Neural progenitor cell (in vitro differentiated cells): ENCODE measurements at places on chromosomes 11 and 22. TPM values are rescaled to one million over a fixed set of nuclear protein-coding genes. Genes with fewer than 3 reads are reported as not detected.

DNA sequence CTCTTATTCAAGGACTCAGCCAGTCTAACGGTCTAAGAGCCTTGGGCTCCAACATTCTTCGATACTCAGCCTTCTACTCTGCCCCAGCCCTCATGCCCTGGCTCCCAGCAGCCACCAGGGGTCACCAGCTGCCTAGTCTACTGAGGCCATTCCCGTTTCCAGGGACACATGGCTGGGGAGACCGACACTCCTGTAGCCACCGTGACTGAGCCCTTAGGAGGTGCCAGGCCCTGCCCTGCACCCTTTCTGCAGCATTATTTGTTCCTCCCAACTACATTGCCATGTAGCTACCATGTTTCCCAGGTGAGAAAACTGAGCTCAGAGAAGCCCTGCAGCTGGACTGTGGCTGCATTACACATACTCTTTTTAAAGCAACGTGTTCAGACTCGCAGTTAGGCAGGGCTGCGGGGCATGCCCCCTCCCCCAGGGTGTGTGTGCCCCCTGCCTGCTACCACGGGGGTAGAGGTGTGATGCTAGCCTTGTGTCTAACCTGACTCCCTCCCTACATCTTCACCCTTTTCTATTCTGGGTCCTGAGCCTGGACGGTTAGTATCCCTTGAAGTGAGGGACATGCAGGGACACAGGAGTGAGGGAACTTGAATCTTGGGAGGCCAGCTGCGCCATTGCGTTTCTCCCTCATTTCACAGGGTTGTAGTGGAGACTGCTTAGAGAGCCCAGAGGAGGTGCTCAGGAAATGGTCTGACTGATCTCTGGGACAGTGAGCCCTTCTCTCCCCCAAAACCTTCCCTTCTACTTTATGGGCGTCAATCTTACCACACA, 17.5 kb downstream of the ATG16L2 start:
- H3K4me1 ChIP-seq: peaks cover 15% of the 10 kb centered on the region
- H3K27me3 ChIP-seq: no peaks in the 10 kb centered on the region

DNA sequence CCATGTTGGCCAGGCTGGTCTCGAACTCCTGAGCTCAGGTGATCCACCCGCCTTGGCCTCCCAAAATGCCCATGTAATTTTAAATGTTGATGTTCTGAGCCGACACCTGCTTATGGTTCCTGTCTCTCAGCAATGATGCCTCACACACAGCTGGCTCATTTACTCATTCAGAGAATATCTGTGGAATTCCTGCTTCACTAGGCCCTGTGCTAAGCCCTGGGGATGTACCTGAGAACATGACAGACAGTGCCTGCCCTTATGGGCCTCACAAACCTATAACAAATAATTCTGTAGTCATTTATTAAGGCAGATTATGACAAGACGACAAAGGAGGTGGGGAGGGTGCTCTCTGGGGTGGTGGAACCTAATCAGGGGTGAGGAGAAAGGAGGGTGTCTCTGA, 93.7 kb downstream of the PRR5L start:
- no peak overlapping the region for H3K27ac ChIP-seq
- peaks cover 14% of the 10 kb centered on the region for H3K4me1 ChIP-seq

- peaks cover 7% of the 10 kb centered on the region for H3K4me1 ChIP-seq
- no peaks in the 10 kb centered on the region for H3K27me3 ChIP-seq
- H3K36me3 ChIP-seq: no peaks in the 10 kb centered on the region
Measured at GRCh38 chr11:112589155-112589554, 328.5 kb upstream of the PLET1 start.

DNA sequence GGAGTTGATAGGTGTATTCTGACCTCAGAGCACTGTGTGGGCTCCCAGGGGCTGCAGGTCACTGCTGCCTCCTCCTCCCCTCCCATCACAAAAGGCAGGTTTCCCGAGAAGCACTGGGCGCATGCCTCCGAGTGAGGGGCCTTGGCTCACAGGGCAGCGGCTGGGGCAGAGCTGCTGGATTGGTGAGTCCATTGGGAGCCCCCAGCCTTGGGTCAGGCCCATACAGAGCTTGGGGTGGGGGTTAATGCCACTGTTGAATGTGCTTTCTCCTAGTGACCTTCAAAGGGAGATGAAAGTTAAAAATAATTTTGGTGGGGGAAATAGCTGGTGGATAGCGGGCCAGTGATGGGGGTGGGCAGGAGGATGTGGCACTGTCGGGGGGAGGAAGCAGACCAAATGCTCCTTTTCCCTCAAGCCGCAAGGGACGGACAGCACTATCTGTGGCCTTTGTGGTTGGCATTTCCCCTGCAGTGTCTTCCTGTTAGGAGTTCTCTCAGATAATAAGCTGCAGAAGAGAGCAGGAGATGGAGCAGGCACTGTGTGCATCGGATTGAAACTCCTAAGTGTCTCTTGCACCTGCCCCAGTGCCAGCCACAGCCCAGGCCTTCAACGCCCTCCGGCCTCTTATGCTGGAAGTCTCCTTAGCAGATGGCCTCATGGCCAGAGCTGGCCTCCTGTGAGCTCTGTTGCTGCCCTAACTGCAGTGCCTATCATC, 3.2 kb downstream of the TUBA8 start:
- H3K36me3 ChIP-seq: no peaks in the 10 kb centered on the region
- no peak overlapping the region for H3K4me3 ChIP-seq
- DNase-seq: no peak
- H3K4me1 ChIP-seq: peaks cover 9% of the 10 kb centered on the region
- peaks cover 46% of the 10 kb centered on the region for H3K27me3 ChIP-seq

DNA sequence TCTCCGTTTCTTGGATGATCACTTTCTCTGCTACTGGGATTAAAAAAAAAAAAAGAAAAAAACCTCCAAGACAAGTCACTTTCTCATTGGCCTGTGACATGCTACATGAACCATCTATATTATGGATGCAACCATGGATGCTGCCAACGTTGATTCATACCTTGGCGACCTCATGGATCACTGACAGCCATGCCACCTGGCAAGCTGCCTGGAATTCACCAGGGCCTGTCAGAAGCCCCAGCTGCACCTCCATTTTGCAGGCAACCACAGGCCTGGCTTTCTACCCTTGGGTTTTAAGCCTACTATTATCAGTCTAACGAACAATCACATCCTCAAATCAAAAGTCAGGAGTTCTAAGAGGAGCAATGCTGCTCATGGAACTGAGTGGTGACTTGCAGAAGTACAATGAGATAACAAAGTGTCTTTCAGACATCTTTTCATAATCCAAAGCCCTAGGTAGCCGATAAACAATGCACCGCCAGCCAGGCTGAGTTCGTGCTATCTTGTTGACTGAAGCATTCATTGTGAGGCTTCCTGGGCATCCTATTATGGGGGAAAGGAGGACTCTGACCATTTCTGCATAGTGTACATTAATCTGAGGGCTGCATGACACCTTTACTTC, 48.0 kb upstream of the CADM1 start:
- no peaks in the 10 kb centered on the region for H3K27me3 ChIP-seq
- H3K27ac ChIP-seq: no peak overlapping the region
- H3K36me3 ChIP-seq: no peaks in the 10 kb centered on the region
- no peak overlapping the region for H3K4me3 ChIP-seq

DNA sequence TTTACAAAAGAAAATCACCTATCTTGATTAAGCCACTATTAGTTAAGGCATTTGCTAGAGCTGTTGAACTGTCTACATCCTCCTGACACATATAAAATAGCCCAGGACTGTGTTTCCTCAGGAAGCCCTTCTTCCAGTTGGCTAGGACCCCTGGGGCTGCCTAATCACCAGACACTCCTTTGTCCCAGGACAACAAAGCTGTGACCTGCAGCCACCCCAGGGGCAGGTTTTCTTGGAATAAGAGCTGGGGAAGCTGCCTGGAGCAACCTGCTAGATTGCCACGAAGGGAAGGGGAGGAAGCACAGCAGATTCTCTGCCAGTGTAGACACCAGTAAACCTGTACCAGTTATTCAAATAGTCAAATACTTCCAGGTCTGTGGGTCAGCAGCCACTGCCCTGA, 17.6 kb downstream of the CHST1 start:
- H3K4me3 ChIP-seq: no peak overlapping the region
- no peak overlapping the region for H3K27ac ChIP-seq
- peaks cover 25% of the 10 kb centered on the region for H3K4me1 ChIP-seq

- DNase-seq: no peak
- no peaks in the 10 kb centered on the region for H3K36me3 ChIP-seq
- no peaks in the 10 kb centered on the region for H3K27me3 ChIP-seq
Measured at GRCh38 chr11:127130321-127130720, 129.8 kb upstream of the KIRREL3 start.

DNA sequence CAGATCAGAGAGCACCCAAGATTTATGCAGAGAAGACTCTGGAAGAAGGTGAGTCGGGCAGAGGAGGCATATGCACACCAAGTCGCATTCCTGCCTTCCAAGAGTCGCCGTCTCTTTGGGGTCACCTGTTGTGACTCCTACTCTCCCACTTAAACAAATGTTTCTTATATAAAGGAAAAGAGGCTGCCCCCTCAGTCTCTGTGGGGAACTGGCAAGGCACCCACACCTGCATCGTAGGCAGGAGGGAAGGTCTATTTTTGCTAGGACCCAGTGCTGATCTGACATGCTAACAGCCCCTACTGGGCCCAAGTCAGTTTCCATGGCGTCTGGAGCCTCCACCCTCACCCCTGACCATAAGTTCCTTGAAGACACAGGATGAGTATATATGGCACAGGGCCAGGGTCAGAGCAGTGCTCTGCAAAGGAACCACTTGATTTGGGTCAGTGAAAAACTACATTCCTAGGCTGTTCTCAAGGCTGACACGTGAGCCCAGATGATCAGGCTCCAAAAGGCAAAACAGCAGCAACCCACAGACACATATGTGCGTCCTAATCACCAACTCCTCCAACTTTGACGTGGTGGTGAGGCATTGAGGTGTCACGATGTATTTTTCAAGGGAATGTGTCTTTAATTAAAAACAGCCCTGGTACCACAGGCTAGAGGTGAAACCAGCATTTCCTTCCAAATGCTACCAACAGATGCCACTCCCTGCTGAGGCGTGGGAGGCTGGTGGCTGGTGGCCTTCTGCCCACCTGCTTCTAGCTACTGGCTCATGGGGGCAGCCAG, 55.6 kb upstream of the CSNK2A3 start:
- no peak for DNase-seq
- H3K27ac ChIP-seq: no peak overlapping the region
- H3K4me3 ChIP-seq: no peak overlapping the region
- no peaks in the 10 kb centered on the region for H3K27me3 ChIP-seq

DNA sequence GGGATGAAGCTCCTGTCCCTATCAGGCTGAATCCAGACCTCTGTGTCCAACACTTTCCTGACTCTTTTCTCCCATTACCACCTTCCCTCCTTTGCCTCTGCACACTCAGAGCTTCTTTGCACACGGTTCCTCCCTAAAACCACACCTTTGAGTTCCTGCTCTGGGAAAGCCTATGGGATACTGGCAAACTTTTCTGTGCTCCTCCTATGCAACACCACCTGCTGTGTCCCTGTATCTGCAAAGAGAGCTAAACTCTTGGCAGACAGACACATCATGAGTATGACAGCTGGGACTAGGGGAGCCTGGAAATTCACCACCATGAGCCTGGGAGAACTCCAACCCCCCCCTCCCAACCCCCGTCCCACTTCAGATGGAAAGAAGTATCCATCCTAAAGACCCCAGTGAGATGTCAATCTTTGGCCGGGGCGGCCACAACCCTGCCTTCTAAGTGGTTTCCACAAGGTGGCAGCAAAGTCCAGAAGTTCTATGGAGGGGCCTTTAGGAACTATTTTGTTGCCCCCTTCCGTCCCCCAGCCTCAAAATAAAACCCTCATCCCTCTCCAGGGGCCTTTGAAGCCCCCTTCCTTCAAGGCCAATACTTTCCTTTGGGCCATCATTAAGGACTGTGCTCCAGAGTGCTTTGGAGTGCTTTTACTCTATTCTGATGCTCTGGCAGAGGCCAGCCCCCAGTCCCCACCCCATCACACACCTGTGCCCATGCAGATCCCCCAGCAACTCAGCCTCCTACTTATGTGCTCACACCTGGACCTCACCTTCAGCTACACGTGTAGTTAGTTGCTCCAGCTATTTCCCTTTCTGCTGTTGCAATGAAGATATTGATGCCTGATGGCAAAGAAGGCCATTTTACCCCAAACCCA, 19.4 kb downstream of the HTR3A start:
- H3K36me3 ChIP-seq: no peaks in the 10 kb centered on the region
- peaks cover 34% of the 10 kb centered on the region for H3K4me1 ChIP-seq
- peak; percentile 76 for DNase-seq
- H3K27ac ChIP-seq: no peak overlapping the region

- H3K36me3 ChIP-seq: no peaks in the 10 kb centered on the region
- H3K27ac ChIP-seq: no peak overlapping the region
- peaks cover 100% of the 10 kb centered on the region for H3K27me3 ChIP-seq
- H3K4me1 ChIP-seq: peaks cover 5% of the 10 kb centered on the region
Measured at GRCh38 chr11:65903068-65903481, 2.9 kb upstream of the FOSL1 start.

DNA sequence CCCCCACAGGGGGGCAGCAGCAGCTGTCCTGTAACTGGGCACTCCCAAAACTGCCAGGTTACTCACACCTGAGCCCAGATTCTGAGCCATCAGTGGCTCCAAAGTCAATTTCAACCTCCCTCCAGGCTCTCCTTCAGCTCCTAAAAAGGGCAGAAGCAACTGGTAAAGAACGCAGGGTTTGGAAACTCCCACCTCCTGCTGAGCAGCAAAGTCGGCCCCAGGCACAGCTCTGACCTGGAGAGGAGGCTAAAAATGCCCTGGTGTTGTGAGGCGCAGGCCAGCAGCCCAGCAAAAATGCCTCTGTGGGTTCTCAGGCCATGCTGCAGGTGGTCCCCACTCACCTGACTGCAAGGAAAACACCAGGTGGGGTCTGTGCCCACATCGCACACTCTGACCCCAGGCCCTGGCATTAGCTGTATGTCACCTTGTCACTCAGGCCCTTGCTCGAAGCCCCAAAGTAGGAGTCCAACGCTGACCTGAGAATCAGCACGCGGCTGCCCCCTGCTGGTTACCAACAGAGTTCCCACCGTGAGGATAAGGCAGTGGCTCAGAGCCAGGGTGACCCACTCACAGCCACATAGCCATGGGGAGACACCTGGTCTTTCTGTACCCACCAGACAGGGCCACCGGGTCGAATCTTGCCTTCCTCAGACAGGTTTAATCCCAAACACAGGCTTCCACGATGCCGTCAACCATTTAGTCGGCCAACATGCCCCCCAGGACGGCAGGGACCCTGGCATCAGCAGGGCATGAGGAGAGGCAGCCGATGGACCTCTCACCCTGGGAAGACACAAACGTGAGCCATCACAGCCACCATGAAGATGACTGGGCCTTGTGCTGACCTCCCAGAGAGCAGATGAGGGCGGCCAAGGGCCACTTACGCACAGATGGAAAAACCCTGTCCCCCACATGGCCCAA, 11.1 kb downstream of the POLR3H start:
- DNase-seq: peak; percentile 86
- no peak overlapping the region for H3K27ac ChIP-seq
- no peaks in the 10 kb centered on the region for H3K36me3 ChIP-seq
- no peaks in the 10 kb centered on the region for H3K4me1 ChIP-seq
- H3K27me3 ChIP-seq: no peaks in the 10 kb centered on the region

The UPK3A gene
- total RNA-seq: 0.50 TPM in 1 of 2 replicates, not detected in the other

The GGTLC2 gene
- not detected in 2 replicates for total RNA-seq

The SYCE3 gene
- total RNA-seq: 2.8 TPM in 1 of 2 replicates, not detected in the other

The SLC7A4 gene
- 0.34 TPM in 1 of 2 replicates, not detected in the other for total RNA-seq

The RNF169 gene
- total RNA-seq: 22.3 and 30.2 TPM in 2 replicates

The MS4A12 gene
- total RNA-seq: not detected in 2 replicates
